NCI-H69 (cell line): ENCODE measurements at places on chromosomes 6 and 20.
A peak's percentile ranks its signal among the peaks of the same experiment; 100 is the strongest.

DNA sequence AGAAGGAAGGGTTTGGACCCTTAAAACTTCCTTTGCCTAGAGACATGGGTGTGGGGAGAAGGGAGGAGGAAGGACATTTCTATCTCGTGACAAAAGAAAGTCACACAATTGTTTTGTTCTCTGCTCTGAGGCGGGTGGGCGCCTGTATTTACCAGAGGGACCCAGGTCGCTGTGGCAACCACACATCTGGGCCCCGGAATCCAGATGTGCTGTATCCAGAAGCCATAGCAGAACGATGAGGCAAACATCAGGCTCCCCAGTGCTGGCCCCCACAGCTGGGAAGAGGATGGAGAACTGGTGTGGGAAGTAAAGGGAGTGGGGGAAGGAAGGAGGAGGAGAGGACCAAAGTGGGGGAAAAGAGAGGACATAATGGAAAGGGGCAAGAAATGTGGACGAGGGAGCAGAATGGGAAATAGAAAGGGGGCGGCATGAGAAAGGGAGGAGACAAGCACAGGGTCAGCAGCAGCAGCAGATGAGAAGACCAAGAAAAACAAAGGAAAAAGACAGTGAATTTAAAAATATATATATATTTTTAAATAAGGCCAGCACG is 3.4 kb upstream of the TNXB start:
- no peak for DNase-seq

DNA sequence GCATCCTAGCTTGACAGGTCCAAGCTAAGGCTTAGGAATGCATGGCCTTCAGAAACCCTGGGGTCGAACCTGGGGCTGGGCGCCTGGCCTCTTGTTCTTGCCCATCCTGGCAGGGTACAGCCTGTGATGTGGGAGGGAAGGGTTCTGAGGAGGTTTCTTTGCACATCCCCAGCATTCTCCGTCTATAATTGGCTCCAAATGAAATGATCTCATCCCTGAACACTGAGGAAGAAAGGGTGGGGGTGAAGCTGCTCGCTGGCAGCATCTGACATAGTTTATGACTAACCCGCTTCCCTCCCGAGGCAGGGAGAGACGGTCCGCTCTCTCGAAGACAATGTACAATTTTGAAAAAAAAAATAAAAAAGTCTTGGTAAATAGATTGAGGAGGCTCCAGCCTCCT is 67.1 kb upstream of the ZNFX1 start:
- DNase-seq = peak; percentile 55

GRCh38 chr6:75620381-75621304 is 19.0 kb downstream of the SENP6 start:
- DNase-seq = no peak

- DNase-seq = no peak
Observed at GRCh38 chr20:2104236-2104635, 2.6 kb downstream of the STK35 start.

DNA sequence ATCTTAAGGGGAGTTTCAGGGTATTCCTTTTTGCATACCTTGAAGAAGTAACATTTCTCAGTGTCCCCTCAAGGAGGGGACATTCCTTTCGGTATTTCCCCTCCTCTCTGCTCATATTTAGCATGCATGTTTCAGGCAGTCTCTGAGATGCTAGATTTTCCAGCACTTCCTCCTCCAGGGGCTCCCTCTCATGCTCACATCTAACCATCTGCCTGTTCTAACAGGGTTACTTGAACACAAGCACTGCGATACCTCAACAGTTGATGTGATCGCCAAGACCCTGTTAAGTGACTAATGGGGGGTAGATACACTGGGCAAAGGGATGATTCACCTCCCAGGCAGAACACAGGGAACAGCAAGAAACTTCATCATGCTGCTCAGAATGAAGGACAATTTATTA is 12.9 kb upstream of the MCM3 start:
- no peak for DNase-seq

DNA sequence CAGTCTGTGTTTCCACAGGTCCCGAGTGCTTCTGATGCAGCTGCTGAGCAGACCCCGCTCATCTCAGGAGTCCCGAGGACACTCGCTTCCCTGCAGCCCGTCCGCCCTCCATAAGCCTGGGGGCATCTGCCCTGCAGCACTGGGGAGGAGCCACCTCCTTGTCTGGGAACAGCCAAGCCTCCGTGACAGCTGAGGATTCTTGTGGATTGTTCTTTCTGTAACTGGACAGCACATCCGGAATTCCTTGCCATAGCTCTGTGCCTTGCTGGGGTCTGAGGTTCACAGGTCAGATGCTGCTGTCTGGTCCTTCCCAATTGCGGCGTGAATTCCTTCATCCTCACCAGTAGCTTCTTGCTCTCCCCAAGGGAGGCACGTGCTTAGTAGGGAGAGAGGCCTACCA is 38.4 kb upstream of the FNDC1 start:
- DNase-seq = no peak
